ENCODE measurements at places on chromosomes 4 and X.

- no peak for DNase-seq
These were observed at the start of gene TBC1D1 for GRCh38 chr4:37890801-37891259. Gene TBC1D1, plus strand, starts transcription at chr4:37891084. Its CDS starts 11,012 bp downstream, at chr4:37902096.

DNA sequence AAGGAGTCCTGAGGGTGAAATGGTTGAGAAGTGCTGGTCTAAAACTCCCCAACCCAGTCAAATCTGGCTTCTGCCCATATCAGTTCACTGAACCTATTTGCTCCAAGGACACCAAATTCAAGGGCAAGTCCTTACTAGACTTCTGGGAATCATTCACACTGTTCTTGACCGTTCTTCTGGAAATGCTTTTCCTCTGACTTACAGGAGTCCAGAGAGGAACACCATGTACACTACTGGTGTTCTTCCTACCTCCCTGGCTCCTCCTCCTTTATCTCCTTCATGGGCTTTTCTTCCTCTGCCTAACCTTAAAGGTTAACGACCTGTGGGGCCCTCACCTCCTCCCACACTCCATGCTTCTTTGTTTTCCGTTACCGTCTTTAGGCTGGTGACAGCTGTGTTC lies 281.3 kb downstream of the FRMPD4 start:
- no peak for DNase-seq

DNA sequence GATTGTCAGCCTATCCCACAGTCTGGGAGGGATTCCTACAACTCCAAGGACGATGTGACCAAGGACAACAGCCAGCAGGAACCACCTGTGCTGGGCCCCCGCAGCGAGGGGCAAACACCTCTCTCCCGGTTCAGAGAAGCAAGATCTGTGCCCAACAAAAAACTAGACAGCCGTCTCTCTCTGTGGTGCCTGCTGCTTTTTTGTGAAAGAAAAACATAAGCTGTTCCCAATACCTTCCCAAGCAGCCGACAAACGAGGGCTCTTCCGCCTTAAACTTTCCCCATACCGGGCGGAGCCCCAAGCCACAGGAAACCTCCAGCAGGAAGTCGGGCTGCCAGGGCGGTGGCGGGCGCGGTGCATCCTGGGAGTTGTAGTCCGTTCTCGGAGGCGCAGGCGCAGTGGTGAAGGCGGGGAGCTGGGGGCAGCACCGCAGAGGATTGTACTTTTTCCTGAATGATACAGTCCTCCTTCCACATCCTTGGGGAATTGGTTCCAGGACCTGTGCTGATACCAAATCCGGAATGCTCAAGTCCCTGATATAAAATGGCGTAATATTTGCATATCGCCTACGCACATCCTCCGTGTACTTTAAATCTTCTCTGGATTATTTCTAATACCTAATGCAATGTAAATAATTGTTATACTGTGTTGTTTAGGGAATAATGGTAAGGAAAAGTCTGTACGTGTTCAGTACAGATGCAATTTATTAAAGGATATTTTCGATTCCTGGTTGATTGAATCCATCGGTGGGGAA lies 63.1 kb upstream of the IRF2 start:
- DNase-seq: peak; percentile 72

DNA sequence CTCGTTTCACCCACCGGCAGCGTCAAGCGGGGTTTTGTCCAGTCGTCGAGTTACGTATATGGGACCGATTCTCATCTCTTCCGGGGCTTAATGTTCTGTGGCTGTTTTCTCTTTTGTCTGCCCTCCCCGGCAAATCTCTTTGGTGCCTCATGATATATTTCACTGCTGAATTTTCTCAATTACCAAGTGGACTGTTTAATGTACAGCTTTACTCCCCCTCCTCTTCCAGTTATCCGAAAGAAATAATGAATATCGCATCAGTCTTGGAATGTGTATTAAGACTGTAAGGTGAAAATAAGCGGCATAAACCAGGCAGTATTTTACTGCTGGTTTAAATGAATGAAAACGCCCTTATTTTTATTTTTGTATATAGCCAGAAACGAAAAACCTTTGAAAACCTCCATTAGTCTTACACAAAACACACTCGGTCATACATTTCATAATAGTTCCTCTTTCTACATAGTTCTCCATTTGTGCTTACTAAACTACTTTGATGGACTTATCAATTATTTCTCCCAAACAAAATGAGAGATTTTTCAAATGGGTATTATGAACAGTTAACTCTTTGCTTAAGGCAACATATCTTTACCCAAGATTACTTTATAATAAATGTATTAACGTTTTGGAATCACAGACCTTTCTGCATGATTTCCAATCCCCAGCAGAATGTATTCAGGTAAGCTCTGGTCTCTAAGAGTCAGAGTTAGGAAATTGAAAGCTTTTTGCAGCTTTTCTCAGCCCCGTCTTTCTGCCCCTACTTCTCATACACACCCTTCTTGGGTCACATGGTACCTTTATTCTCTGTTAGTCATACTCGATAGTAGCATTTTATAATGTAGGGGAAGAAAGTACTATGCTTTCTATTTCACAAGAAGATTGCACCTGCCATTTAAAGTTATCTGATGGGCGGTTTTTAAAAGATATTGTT lies 979 bp downstream of the RP2 start:
- DNase-seq: no peak

DNA sequence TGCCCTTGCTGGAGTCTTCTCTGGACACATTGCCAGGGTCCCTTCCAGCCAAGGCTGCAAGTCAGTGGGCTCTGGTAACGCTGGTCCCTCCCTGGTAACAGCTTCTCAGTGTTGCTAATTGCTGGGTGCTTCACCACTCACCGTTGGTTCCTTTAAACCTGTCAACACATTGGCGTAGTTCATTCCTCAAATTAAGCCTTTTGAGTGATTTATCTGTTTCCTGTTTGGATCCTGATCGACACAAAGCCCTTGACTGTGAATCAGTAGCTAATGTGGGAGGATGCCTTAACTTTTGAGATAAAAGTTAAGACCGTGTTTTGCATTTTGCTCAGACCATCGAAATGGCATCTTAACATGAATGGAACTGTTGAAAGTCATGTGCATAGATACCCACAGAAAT lies 125.9 kb downstream of the AMELX start:
- no peak for DNase-seq

DNA sequence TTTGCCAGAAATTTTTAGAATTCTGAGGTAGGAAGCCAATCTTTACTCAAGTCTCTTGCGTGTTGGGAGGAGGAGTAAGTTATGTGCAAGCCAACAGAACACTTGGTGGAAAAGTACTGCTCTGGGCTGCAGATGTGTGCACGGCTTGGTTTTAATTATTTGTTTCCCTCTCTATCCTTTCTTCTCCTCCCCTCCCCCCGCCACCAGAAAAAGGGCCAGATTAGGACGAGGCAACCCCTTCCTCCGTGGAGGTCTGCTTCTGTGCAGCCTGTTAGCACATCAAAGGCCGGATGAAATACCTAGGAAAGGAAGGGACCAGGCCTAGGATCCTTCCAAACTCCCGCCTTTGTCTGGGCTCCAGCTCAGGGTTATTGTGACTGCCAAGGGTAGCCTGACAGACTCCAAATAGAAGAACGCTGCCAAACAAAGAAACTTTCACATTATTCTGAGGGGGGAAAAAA lies 1.0 kb upstream of the PGRMC1 start:
- DNase-seq: no peak

GRCh38 chr4:140861359-140862176 lies 105.4 kb upstream of the TBC1D9 start:
- no peak for DNase-seq

DNA sequence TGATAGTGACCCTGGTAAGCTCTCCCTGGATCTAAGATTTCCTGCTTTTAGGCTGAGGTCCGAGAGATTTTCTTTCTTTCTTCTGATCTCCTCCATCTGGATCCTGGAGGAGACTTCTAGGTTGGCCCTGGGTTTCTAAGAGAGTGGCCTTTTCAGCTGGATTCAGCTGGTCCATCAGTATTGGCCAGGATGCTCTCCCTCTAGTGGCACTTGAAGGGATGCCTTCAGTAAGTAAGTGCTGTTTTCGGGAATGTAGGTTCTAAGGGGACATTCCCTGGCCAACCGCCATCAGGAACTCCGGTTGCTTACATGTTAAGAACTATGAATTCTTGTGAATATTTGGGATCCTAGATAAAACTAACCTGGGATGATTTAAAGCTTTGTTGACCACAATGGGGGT lies 56.9 kb downstream of the SERTM2 start:
- DNase-seq: no peak
